Activated gamma-delta T cell (primary cell): ENCODE measurements at places on chromosomes 16 and 17.

DNA sequence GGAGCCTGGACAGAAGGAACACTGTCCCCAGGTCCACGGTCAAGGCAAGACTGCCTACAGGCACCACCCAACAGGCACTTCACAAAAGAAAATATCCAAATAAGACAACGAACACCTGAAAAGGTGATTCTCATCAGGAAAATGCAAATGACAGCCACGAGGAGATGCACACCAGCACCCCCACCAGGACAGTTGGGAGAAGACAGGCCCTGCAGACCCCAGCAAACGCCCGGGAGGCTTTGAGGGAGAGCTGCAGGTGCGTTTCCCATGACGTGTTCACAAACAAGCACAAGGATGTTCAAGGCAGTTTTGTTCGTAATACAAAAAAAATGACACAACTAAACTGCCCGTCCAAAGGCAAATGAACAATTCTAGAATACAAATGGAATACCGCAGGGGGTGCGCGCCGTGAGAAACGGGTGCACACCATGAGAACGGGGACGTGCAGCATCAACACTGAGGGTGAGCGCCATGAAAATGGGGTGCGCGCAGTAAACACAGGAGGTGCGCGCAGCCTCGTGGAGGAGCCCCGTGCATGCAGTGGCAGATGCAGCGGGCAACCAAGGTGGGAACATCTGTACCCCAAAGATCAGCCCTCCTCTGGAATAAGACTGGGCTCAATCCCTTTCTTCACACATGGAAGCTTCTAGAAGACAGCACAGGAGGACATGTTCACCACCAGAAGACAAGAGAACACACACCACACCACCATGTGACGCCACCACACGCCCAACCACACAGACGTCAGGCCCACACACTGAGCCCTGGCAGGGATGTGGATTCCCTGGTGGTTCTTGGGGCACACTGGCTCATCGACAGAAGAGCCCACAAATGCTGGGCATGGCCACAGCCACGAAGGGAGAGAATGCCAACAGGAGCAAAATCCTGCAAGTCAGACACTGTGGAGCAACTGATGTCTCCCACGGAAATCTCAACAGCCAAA, 91.2 kb downstream of the ZNF778 start:
- DNase-seq, result no peak

- no peak for DNase-seq
These were observed 1.5 kb downstream of the FGF11 start for GRCh38 chr17:7440834-7441195.

DNA sequence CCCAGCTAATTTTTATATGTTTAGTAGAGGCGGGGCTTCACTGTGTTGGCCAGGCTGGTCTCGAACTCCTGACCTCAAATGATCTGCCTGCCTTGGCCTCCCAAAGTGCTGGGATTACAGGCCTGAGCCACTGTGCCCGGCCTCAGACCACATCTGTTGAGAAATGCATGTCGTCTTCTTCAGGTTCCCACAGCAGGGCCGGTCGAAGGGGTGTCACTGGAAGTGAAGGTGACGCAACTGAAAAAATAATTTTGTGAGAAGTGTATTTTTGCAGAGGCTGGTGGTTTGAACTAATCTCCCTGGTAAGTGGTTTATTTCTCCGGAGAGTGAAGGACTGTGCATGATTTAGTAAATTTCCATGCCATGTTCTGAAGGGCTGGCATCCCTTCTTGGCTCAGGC, 33.4 kb upstream of the IL34 start:
- DNase-seq, result no peak

DNA sequence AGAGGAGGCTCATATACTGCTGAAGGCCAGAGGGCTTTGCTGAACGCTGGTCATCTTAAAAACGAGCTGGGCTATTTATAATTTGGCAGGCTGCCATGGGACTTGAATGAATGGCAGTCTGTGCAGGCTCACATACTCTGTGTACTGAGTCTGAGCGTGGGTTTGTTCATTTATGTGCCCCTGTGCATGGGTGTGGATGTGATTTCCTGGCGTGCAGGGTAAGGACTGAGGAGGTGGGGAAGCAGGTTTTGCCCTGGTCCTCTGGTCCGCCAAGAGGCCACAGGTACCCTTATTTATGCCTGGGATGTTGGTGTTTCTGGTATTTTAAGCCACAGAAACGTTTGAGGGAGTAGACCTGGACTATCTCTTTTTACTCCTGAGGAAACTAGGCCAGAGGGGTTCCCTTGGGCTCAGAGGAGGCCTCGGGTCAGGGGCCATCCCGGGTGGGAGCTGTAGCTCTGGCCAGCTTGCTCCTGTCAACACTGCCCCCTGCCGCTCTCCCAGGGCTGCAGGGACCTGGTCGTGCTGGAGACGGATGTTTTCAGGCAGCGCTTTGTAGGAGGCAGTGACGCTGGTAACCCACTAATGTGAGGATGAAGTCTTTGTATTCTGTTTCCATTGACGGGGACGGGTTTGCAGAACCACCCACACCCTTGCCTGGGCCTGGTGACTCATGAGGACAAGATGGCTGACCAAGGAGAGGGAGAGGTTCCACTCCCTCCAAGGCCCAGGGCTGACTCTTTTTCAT, 184.4 kb downstream of the MSI2 start:
- DNase-seq, result no peak

DNA sequence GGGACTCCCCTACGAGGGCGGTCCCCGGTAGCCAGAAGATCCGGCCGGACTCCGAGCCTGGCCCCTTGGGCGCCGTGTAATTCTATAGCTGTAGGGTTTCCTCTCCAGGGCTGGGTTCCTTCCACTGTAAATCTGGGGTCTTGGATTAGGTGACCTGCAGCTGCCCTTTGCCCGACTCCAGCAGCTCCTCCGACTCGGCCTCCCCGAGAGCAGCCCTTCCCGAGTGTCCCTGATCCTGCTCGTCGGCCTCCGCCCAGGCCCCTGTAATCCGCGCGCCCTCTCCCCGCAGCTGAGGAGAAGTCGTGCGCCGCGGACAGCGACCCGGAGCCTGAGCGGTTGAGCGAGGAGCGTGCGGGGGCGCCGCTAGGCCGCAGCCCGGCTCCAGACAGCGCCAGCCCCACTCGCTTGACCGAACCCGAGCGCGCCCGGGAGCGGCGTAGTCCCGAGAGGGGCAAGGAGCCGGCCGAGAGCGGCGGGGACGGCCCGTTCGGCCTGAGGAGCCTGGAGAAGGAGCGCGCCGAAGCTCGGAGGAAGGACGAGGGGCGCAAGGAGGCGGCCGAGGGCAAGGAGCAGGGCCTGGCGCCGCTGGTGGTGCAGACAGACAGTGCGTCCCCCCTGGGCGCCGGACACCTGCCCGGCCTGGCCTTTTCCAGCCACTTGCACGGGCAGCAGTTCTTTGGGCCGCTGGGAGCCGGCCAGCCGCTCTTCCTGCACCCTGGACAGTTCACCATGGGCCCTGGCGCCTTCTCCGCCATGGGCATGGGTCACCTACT, 5.5 kb downstream of the TBX2 start:
- DNase-seq, result no peak

GRCh38 chr17:68424861-68425260, 32.4 kb downstream of the WIPI1 start:
- no peak for DNase-seq

GRCh38 chr16:25834101-25834500, 142.3 kb downstream of the HS3ST4 start:
- DNase-seq, result no peak
